ENCODE measurements at places on chromosomes 7 and 10.

GRCh38 chr10:34172936-34173533 lies 642.1 kb downstream of the PARD3 start:
- no peak for DNase-seq

DNA sequence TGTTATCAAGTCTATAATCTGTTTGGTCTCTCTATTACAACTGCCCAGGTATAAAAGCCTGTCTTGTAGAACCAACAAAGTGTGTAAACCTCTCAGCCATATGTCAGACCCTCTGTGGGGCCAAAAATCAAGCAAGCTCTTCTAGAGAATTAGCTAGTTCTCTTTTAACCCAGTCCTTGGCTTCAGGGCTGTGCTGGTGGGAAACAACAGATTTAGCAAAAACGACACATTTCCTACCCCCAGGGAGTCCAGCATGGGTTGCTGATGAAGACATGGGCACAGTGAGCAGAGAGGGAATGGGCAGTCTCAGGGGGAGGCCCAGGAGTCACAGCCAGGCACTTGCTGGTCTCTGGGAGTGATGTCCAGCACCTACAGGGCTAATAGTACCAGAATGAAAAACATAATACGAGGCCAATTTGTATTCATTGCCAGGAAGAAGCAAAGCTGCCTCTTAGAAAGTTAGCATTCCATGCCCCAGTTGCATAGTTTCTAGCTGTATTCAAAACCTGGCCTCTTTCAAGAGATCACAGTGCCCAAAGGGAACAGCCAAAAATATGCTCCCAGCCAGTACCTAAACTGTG lies 80.1 kb downstream of the FRMD4A start:
- DNase-seq = no peak

- DNase-seq = no peak
Observed at GRCh38 chr7:2734084-2734686, 46.2 kb downstream of the AMZ1 start.

DNA sequence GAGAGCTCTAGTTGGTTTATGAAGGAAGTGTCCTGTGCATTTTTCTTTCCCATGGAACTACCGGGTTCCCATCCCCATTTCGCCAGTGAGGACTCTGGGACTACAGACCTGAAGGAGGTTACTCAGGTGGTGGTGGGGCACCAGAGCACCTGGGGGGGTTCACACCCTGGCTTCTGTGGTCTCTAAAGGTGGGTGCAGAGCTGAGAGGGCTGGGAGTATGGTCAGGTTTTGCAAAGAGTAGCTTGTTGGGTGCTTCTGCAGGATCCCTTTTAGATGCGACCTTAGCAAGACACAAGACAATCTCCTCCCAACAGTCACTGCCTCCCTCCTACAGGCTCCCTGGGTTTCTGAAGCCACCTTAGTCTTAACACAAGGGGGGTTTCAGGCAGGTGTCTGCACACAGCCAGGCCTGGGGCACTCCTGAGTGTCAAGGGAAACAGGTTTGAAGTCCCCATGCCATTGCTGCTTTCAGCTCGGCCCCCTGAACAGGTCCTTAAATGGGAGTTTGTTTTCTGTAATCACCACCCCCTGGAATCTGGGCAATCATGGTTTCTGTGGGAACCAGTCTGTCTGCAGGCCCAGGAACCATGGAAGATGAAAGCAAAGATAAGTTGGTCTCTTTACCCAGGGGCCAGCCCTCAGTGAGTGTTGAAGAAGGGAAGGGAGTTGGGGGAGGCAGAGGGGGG lies 9.9 kb upstream of the CXCL12 start:
- DNase-seq = no peak

GRCh38 chr7:115094163-115094562 lies 172.3 kb downstream of the MDFIC start:
- DNase-seq = no peak

GRCh38 chr10:130190737-130191115 lies 54.5 kb downstream of the GLRX3 start:
- DNase-seq = no peak

DNA sequence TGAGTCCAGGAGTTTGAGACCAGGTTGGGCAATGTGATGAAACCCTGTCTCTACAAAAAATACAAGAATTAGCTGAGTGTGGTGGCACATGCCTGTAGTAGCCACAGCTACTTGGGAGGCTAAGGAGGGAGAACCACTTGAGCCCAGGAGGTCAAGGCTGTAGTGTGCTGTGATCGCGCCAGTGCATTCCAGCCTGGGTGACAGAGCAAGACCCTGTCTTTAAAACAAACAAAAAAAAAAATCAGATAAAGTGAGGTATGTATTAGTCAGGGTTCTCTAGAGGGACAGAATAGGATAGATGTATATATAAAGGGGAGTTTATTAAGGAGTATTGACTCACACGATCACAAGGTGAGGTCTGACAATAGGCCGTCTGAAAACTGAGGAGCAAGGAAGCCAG lies 101.5 kb upstream of the GPR26 start:
- no peak for DNase-seq

DNA sequence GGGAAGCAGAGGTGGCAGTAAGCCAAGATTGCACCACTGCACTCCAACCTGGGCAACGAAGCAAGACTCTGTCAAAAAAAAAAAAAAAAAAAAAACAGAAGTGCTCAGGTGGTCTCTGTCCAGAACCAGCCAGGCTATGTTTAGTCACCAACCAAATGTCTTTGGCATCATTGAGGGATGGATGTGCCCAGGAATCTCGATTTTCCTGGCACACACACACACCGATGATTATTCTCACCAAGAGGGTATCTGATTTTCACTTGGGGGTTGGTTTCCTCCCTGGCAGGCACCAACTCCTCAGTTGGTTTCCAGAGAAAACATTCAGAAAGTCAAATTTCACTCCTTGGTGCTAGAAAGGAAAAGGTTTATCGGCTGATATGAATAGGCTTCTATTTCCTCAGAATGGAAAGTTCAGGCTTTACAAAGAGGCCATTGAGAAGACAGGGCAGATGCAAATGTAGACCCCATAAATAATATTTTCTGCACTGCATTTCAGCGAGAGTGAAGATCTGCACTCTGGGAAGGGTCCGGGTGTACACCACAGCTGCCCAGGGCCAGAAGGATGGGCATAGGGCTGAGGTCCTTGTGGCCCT lies 154.8 kb downstream of the TNS3 start:
- DNase-seq = no peak
